ENCODE measurements at places on chromosomes 5 and 9.
A peak's percentile ranks its signal among the peaks of the same experiment; 100 is the strongest.

DNA sequence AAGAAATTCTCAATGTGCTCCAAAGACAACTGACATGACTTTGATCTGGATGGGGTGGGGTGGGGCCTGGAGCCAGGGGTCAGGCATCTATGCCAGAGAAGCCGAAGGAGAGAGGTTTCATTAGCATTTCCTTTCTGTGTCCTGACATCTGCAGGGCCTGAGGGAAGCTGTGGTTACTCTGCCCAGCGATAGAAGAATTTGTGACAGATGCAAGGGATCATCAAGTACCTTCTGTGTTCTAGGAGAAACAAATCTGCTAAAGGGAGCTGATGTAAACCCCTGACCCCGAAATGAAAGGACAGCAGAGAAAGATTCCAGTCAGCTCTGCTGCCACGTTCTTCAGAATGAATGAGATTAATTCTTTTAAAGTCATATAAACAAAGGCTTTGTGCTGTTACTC is 335.7 kb downstream of the PRELID2 start:
- DNase-seq, result no peak

DNA sequence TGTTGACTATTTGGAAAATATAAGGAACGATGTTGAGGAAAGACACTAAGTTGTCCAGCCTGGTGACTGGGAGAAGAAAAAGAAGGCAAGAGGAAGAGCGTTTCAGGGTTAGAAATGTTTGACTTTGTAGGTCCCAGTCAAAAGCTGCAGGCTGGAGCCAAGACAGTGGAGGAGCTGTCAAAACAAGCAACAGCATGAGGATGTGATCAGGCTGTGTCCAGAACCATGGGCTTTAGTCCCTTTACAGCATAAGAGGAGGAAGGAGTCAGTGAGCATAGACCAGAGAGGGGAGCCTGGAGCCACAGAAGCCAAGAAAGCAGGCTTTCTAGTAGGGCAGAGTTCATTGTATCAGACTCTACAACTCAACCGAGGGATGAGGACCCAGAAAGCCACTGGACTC is 658.5 kb downstream of the BNC2 start:
- no peak for DNase-seq

DNA sequence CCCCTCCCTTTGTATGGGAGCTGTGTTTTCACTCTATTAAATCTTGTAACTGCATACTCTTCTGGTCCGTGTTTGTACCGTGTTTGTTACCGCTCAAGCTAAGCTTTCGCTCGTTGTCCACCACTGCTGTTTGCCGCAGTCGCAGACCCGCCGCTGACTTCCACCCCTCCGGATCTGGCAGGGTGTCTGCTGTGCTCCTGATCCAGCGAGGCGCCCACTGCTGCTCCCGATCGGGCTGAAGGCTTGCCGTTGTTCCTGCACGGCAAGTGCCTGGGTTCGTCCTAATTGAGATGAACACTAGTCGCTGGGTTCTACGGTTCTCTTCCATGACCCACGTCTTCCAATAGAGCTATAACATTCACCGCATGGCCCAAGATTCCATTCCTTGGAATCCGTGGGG is 6.6 kb upstream of the GNE start:
- no peak for DNase-seq

- DNase-seq, result peak; percentile 41
Measured at GRCh38 chr5:115168829-115169486, 750 bp downstream of the TRIM36 start.

DNA sequence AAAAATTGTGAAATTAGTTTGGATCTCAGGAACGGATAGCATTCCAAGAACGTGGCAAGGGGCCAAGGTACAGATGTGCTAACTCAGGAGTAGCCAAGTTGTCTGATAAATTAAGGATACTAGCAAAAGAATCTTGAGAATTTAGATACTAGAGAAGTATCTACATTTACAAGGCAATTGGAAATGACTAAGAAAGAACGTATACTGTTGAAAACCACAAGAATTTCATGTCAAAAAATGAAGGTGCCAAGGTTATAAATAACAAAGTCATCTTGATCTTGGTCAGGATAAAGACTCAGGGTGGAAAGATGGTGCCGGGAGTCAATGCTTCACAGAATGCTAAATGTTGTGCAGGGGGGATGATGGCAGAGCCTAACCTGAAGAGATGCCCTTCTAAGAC is 19.2 kb downstream of the CAPSL start:
- no peak for DNase-seq

GRCh38 chr9:42396318-42396717 is 212.9 kb downstream of the SPATA31A6 start:
- no peak for DNase-seq

GRCh38 chr9:1100945-1101344 is 50.8 kb downstream of the DMRT2 start:
- DNase-seq, result peak; percentile 18

GRCh38 chr9:37430841-37431597 is 8.5 kb downstream of the GRHPR start:
- peak; percentile 43 for DNase-seq

GRCh38 chr5:115810761-115811160 is 5.7 kb downstream of the CDO1 start:
- no peak for DNase-seq

DNA sequence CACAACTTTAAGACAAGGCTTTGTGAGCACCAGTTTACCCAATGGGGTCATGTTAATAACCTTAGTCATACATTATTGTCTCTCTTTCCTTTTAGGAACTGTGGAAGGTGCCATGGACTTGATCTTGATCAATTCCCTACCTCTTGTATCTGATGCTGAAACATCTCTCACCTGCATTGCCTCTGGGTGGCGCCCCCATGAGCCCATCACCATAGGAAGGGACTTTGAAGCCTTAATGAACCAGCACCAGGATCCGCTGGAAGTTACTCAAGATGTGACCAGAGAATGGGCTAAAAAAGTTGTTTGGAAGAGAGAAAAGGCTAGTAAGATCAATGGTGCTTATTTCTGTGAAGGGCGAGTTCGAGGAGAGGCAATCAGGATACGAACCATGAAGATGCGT is 48.7 kb downstream of the TEK start:
- DNase-seq, result no peak

DNA sequence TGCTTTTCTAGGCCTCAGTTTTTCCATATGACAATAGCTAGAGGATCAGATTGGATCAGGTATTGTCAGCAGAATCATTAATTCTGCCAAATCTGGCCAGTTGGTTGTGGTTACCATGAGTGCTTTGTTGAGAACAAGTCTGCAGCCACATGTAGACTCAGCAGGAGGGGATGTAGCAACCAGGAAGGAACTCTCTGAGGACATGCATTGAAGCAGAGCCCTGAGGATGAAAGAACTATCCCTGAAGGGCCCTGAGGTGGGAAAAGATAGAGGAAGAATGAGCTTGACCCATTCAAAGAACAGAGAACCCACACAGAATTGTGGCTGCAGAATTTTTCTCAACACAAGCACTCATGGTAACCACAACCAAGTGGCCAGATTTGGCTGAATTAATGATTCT is 60.1 kb upstream of the AFAP1L1 start:
- no peak for DNase-seq

DNA sequence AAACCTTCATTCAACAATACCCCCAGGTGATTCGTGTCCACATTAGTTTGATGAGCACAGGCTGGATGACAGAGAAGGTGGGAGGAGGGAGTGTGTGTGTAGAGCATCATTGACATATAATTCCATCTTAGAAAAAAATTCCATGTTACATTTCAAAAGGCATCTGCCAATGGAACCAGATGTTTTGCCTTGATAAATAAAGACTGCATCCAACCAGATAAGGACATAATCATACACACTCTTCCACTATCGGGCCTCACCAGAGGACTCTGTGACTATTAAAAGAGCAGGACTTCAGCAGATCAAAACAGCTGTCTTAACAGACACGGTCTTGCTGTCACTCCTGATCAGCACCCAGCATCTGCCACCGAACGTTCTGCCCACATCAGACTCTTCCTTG is 96.4 kb upstream of the SPIN1 start:
- no peak for DNase-seq

DNA sequence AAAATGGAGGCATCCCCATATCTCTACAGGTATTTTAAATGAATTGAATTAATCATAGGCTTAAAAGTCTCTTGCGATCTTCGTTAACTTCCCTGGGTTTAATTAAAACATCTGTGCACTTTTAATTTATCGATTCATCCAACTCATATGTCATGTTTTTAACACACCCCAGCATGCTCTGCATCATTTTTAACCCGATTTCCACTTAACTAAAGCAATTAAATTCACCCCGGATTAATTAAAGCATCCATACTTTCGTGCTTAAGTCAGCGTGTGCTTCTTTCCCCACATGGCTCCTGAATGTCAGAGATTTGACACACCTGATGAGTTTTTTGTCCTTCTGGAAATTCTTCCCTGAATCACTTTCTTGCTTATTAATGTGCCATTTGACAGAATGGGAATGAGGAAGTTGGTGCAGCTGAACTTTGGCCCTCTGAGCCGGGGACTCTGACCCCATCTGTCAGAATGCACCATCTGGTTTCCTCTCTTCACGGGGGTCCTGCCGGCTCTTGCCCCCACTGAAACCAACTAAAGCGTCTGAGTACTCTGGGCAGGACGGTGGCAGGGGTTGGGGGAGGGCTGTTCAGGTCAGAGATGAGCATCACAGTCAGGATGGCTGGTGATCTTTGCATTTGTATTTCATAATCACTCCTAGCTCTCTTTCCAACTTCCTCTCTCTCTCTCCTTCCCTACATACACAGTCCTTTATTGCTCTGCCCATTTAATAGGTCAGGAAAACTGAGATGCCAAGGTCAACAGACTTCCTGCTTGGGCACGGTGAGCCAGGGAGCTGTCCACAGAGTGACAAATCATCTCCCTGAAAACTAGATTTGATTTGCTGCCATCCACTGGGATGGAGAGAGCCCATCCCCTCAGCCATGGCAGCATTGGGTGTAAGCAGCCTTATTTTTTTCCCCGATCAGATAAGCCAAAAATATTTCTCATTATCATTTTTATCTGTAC is 180.3 kb upstream of the WWC1 start:
- no peak for DNase-seq

DNA sequence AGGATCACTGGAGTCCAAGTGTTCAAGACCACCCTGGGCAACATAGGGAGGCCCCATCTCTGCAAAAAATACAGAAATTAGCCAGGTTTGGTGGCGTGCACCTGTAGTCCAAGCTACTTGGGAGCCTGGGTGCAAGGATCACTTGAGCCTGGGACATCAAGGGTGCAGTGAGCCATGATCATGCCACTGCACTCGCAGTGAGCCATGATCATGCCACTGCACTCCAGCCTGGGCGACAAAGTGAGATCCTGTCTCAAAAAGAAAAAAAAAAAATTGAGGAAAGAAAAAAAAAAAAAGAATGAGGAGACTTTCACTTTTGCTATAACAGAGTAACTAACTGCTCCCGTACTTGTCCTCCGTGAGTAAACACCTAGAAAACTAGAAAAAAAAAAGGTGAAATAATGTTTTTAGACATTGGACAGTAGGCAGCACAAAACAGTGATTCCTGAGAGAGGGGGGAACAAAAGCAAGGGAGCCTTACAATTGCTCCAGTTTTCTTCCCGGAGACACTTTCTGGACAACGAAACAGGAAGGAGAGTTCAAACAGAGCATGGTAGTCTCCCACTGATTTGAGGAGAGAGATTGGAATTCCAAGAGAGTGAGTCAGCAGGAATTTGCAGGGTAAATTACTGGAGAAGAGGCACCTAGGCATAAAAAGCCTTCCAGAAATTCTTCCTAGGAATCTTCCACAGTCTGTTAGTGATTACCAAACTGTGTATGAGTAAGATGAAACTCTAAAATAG is 6.9 kb upstream of the ZBTB5 start:
- no peak for DNase-seq

- DNase-seq, result no peak
Measured at GRCh38 chr9:1880038-1880565, 135.0 kb upstream of the SMARCA2 start.

DNA sequence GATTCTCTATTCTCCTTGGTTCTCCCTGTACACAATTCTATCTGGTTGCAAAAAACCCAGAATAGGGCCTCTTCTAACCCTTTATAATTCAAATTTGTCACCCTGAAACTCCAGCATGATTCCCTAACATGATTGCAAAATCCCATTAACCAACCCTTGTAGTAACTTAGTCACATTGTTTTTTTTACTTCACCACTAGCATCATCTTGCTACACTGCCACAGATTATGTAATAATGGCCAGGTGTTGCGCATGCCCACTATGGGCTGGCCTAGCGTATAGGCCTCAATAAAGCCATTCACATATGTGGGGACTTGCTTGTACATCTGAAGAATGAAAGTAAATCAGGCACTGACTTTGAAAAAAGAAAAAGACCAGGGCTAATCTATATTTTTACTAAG is 25.7 kb downstream of the FAM170A start:
- no peak for DNase-seq

- DNase-seq, result no peak
Measured at GRCh38 chr5:7597059-7597642, 201.2 kb downstream of the ADCY2 start.

GRCh38 chr9:14888875-14889274 is 21.4 kb downstream of the FREM1 start:
- DNase-seq, result no peak

GRCh38 chr5:146366904-146367303 is 28.3 kb downstream of the POU4F3 start:
- no peak for DNase-seq

DNA sequence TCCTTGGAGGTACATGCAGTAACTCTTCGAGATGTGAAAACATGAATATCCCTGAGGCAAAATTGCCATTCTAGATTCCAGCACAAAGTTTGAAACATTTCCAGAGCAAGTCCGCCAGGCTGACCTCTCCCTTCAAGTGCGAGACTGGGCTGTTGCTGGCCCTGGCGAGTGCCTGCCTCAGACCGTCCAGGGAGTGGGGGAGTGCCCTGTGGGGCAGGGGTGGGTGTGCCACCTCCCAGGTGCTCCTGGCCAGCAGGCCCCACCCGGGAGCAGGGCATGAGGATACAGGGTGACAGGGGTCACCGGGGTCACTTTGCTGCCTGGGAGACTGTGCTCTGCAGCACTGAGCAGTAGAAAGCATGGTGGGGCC is 199.9 kb downstream of the AOPEP start:
- DNase-seq, result no peak

DNA sequence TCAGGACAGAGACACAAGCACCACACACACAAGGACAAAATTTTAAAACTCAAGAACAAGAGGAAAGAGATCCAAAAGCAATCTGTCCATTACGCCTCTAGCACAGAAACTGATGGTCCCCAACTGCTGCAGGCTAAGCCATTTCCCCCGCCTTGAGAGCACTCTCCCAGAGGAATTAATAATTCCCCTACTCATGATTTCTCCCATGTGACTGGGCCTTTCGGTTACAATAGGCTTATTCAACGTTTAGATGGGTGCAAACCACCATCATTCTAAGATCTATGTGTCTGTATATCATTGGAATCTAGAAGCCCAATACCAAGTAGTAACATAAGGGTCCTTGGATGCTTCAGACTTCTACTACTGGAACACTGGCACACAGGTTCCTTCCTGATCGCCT is 18.8 kb downstream of the BRD8 start:
- no peak for DNase-seq
